Ovary (tissue), 10 donors: ENCODE measurements at places on chromosomes 3 and 15. TPM values are rescaled to one million over a fixed set of nuclear protein-coding genes. Genes with fewer than 3 reads are reported as not detected.

GUCA1C gene
- 0.38 TPM for polyA plus RNA-seq

SCG5 gene
- polyA plus RNA-seq, result 34.1 TPM

PRSS50 gene
- not detected for polyA plus RNA-seq

TRIM42 gene
- polyA plus RNA-seq, result not detected

CCDC54 gene
- polyA plus RNA-seq, result not detected

CAND2 gene
- 6.3 TPM for polyA plus RNA-seq

PARP15 gene
- polyA plus RNA-seq, result 2.0 TPM

UQCRC1 gene
- 118 TPM for polyA plus RNA-seq

BLM gene
- 0.40 TPM for polyA plus RNA-seq

MKRN2 gene
- polyA plus RNA-seq, result 31.6 TPM

ZBED2 gene
- not detected for polyA plus RNA-seq

- DNase-seq, result no peak
These were observed 9.9 kb downstream of the RFT1 start for GRCh38 chr3:53120336-53120735.

DNA sequence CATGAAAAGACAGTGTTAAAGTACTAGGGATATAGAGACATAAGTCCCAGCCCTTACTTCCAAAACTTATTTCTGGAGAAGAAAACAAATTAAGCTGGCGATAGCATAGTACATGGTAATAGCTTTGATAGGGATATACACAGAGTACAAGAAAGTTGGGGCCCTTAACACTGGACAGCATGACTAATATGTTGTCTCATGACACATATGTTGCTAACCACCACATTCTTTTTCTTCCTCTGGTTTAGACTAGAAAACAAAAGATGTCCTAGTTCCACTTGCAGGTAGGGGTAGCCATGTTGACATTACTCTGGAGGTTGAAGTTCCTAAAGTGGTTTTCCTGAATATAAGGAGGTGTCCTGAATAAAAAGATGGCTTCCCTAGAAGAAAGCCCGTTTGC lies 75.3 kb downstream of the RFX7 start:
- no peak for DNase-seq

DNA sequence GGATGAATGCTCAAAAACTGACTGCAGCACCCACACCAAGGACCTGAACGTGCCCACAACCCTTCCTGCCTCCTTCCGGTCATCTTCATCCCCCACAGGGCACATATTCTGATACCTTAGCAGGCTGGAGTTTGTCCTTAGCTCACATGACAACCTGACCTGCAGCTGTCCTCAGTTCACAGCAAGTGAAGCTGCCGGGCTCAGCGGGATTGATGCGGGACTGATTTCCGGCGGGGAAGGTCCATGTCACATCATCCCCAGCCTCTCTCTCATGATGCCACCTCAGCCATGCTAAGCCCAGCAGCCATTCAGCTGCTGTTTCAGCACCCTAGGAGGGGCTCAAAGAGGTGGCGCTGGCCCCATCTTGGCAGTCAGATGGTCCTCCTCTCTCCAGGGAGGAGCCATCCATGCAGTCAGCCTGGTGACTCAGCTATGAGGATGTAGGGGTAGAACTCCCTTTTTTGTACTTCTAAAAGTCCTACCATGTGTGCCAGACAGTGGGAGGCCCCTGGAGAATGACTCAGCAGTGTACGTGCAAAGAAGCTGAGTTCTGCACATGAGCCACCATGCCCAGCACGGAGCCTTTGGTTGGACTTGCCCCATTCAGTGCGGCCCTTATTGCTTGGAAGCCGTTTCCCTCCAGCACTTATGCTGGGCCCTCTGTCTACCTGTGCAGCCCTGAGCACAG lies 9.5 kb downstream of the CA12 start:
- DNase-seq, result no peak

DNA sequence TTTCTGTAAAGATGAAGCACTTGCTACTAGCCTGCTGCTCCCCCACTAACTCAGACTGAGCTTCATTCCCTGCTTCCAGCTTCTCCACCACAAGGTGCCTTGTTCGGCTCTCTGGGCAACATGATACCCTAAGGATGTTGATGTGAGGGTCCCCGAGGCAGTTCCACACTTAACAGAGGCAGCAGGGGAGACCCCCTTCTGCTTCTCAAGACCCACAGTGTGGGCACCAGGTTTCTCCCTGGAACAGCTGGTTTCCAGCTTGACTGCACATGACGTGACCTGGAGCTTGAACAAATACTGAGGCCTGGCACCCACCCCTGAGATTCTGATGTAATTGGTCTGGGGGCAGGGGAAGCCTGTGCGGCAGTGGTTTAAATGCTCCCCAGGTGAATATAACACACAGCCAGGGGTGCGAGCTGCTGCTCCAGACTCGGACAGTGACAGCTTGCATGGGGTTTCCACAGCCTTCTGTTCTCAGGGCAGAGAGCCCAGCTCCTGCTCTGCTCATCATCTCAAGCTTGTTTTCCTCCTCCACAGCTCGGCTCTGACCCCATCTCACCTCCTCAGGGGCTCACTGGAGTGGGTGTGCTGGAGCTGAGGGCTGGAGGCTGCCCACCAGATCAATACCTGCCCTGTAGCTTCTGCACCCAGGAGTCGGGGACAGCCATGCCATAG lies 95.0 kb upstream of the HACD2 start:
- peak; percentile 43 for DNase-seq

- DNase-seq, result no peak
These were observed 116.6 kb upstream of the NR2F2 start for GRCh38 chr15:96213896-96214295.

DNA sequence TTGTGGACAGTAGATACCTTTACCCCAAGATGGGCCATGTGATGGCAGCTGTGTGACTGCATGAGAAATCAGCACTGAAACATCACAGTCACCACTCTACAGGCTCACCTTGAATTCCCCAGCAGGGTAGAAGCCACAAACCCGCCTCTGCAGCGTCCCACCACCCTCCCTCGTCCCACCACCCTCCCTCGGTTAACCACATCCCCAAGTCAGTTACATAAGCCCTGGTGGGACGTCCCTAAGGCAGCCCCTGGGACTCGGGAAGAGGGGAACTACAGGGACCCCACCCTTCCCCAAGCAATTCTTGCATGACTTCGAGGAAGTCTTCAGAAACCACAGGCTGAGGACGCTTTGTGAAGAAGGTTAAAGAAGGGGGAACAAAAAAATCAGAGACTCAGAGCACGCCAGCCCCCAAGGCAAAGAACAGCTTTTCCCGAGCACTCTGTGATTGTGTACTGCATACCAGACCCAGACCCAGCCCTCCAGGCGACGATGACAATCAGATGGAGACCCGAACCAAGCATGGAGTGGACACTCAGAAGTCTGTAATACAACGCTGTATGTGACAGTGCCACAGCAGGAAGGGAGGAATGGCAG lies 60.5 kb downstream of the SH3BP5 start:
- peak; percentile 8 for DNase-seq

DNA sequence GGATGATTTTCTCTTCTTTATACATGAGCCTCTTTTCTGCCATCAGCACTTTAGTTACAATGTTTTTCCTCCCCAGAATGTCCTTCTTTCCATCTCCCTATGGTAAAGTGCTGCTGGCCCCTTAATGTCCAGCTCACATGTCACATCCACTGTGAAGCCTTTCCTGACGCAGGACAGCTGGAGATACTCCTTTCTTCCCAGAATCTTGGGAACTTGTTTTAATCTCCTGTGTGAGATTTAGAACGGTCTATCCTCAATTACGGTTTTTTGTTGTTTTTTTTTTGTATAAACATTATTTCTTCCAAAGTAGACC lies 147.7 kb upstream of the TSC22D2 start:
- no peak for DNase-seq
